ENCODE measurements at places on chromosomes 2 and 18.

DNA sequence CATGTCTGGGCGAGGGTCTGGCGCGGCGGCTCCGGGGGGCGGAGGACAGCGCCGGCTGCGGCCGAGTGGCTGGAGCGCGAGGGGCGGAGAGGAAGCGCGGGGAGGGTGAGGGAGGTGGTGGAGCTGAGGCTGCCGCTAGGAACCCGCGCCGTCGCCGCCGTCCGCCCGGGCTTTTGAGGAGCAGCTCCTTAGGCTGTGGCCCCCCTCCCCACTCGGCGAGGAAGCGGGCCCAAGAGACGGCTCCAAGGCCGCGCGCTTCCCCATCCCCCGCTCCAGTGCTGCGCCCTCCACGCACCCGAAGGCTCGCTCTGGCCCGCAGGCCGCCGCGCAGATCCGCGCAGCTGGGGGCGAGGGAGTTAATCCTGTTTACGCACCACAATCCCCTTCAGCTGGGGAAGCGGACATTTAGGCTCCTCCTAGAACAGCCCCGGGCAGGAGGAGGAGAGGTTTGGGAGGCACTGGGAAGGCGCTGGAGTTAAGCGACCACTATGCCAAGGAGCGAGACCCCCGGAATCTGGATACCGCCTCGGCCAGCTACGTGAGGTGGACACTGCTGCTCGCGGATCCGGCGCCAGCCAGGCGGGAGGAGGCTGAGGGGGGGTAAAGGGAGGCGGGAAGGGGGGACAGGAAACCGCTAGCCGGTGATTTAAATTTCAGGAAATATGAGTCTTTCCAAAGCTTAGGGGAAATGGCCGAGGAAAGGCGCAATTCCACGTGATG lies at the start of gene CNRIP1:
TSS of gene CNRIP1 (minus strand) at position 552 of the 720 bp plus-strand sequence. CDS start at position 3, 549 bp downstream.
- DNase-seq: peak; percentile 53

- no peak for DNase-seq
Observed at GRCh38 chr2:109452318-109453305, 161.2 kb downstream of the SEPTIN10 start.

DNA sequence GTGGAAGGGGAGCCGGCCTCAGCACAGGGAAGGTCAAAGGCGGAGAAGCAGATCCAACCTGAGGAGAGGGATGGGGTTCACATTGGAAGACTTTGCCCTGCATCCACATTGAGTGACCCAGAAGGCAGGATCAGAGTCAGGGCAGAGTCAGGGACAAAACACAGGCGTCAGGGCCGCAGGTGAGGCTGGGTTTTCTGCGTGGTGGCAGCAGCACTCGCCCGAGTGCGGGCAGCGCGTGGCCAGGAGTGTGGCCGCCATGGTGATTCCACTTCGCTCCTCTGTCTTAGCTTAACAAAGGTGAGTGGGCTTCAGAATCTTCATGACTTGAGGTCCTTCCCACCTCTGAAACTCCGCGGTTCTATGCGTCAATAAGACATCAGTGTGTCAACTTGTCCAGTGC lies 476.9 kb upstream of the SMIM21 start:
- DNase-seq: no peak

DNA sequence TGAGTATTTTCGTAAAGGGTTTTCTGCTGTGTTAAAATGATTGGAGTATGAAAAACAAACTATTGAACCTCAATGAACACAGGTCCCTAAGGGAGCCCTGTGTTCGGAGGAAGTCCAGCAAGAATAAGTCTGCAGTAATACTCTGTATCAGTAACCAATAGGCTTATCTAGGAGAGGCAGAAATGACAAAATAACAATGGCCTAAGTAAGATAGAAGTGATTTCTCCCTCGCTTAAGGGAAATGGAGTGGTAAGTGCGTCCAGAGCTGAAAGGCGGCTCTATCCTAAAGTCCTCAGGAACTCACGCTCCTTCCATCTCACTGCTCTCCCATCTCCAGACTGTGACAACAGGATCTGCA lies 29.3 kb upstream of the MFSD6 start:
- DNase-seq: no peak

DNA sequence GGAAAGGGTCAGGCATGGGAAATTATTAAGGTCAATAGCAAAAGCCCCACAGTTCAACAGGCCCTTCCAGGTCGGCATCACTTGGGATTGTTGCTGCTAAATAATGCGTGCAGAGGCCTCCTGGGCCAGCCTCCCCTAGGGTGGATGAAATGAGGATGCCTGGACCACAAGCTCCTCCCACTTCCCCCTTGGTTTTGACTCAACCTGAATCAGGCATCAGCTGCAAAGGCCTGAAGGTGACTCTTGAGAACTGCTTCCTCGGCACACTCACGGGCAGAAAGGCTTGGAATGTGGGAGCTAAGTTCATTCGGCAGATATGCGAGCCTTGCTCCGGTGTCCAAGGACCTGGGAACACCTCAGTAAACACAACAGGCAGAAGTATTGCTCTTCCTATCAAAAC lies 69.3 kb downstream of the MBP start:
- DNase-seq: peak; percentile 73

DNA sequence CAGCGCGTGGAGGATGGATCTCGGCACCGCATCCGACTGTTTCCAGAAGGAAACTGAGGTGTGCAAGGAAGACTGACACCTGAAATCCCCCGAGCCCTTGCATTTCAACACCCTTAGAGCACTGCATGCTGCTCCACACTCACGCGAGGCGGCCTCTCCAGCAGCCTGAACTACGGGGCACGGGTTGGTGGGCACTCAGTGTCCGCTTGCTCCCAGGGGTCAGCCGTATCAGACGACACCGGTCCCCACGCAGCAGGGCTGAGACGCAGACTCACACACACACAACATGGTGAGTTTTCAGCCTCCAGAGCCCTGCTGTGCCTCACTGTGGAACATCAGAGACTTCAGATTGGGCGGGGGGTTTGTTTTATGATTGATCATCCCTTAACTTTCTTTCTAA lies 269.9 kb downstream of the TWIST2 start:
- no peak for DNase-seq

- no peak for DNase-seq
Observed at GRCh38 chr2:142582317-142582716, 295.1 kb upstream of the KYNU start.

DNA sequence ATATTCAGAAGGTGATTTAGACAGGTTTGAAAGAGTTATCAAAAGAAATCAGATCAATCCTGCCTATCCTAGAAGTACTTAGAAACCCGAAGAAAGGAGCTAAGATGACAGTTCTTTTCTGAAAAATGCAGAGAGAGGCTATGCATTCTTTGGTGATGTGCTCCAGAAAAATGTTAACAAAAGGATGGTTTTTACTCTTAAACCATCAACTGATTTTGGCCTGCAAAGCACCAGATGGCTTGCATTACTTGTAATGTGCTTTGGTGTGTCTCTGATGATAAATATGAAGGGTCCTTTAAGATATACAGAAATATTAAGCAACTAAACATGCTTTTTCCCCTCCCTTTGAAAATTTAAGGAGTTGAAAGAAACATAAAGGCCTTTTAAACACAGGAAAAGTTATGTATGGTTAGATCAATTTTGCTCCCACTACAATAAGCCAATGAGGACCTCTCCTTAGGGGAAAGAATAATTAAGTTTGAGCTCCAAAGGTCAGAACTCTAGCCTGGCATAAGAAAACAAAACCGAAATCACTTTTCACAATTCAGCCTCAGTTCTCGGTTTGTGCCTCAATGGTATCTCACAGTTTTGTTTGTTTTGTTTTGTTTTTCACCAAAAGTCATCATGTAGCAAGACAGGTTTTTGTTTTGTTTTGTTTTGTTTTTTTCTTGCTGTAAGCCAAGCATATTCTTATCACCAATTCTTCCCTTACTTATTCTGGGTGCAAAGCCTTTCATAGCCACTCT lies 302.4 kb upstream of the NT5C1B start:
- DNase-seq: no peak

GRCh38 chr18:56869189-56869777 lies 218.1 kb downstream of the WDR7 start:
- DNase-seq: no peak

DNA sequence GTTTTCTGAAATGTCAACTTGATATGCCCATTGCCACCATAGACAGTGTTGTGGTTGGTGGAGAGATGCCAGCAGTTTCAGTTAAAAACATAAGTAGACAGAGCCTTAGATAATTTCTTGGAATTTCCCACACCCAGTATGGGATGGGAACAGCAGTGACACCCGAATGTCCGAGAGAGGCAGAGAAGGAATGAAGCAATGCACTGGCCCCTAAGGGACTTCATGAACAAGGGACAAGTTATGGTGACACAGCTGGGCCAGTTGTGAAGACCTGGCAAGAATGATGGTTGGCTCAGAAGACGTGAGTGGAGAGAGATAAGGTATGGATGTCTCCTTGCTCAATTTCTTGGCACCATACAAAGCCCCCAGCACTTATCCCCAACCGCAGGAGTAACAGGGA lies 165.2 kb upstream of the APCDD1 start:
- DNase-seq: no peak

DNA sequence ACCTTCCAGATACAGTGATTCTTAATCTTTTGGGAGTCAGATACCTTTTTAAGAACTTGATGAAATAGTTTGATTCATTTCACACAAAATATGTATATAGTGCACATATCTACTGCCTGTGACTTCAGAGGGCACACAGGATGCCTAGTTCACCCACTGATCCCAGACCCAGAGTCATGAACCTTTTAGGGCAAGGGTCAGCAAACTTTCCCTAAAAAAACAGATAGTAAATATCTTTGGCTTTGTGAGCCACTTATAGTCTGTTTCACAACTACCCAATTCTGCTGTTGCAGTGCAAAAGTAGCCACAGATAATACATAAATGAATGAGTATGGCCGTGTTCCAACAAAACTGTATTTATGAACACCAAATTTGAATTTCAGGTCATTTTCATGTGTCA lies 124.9 kb downstream of the ANKRD44 start:
- no peak for DNase-seq

GRCh38 chr18:48775372-48776155 lies 175.2 kb downstream of the SMAD7 start:
- DNase-seq: no peak

DNA sequence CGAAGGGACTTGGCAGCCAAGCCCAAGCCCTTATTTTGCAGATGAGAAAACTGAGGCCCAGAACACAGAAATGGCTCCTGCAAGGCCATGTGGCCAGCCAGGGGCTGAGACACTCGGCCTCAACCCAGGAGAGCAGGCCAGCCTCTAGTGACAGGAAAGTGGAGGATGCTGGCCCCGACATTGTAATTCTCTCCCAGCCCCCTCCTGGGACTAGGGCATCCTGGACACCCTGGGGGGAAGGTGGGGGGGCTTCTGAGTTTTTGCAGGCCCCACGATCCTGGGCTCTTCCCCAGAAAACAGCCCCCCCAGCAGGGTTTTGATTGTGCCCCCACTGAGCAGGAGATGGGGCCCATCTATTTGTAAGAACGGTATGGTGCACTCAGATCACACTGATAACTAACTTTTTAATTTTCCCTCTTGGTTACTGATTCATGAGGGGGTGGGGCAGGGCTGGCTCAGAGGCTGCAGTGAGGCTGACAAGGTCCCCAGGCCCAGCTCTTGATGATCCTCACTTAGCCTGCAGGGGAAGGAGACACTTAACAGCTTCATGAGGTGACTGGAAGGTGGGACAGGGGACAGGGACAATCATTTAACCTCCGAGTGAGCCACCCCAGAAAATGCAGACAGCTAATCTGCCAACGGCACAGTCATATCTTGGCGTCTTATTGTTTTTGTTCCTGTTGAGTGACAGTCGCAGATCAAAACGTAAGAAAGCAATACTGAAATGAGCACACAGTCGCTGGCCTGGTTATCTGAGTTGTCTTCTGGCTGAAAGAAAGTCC lies 18.9 kb downstream of the SMAD7 start:
- DNase-seq: peak; percentile 57

DNA sequence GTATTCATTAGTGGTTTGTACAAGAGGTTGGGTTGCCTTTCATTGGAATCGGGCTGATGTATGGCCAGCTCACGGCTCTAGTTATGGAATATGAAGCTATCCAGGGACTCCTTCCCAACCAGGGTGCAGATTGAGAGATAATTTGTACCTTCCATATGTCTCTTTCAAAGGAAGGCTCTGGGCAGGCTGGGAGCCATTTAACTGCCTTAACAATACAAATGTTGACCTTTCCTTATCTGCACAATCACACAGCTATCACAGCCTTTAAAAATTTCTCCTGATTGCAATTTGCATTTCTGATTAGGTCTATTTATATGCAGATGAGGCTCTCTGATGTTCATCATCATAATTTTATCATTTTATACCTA lies 58.7 kb downstream of the MYO3B start:
- DNase-seq: no peak

GRCh38 chr2:202149936-202150335 lies 76.9 kb downstream of the KIAA2012 start:
- no peak for DNase-seq

GRCh38 chr2:50004667-50005066 lies 850.4 kb upstream of the FSHR start:
- no peak for DNase-seq

DNA sequence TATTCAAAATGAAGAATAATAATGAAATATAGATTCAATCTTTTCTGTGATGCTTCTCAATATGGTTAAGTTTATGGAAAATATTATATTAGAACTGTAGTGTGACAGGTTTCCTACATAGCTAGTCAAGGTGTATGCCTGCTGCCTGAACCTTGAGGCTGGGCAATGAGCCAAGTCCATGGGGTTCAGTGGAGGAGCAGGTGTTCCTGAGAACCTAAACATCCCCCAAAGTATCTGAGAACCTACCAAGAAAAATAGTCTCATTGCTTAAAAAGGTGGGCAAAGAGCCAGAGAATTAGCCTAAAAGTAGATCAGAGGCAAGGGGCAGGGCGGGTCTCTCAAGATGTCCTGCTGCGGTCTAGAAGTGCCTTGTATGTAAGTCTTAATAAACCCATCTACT lies 185.9 kb upstream of the SPHKAP start:
- DNase-seq: no peak

- no peak for DNase-seq
Observed at GRCh38 chr18:78686976-78687685, 292.5 kb upstream of the SALL3 start.

GRCh38 chr2:55862673-55863390 lies 60.8 kb downstream of the EFEMP1 start:
- DNase-seq: no peak

DNA sequence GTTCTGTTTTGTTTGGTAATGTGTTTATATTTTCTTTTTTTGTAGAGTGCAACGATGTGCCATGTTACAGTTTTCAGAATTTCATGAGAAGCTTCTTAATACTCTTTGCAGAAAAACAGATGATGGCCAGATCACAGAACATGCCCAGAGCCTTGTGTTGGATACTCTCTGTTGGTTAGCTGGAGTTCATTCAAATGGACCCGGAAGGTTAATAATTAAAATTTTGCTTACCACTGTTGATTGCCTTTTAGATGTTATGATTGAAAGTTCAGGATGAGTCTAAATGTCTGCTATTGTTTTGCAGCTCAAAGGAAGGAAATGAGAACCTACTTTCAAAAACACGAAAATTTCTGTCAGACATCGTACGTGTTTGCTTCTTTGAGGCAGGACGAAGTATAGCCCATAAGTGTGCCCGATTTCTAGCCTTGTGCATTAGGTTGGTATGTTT lies 85.2 kb downstream of the BIRC6 start:
- no peak for DNase-seq

DNA sequence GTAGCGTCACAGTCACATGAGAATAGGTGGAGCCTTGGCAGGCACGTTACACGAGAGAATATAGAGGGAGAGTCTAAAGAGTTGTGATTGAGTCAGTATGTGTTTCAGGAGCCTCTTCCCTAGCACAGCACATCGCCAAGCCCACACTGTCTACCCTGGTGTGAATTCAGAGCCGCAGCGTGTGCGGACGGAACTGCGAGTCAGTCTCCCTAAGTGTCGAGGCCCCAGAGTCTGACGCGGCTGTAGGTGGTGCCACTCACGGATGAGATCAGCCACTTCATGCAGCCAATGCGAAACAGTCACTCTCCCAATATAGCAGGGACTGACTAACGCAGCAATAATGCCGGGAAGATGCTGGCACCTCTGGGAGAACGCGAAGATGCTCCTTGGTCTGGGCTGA lies 587.3 kb upstream of the ID2 start:
- no peak for DNase-seq

- no peak for DNase-seq
Observed at GRCh38 chr2:209070262-209070661, 353.6 kb upstream of the MAP2 start.

Measured in mucosa of descending colon (tissue), 3 donors.